Astrocyte of the hippocampus (primary cell): ENCODE measurements at places on chromosomes 5 and 9.

GRCh38 chr9:125768803-125769202 is 21.6 kb downstream of the PBX3 start:
- DNase-seq, result no peak

GRCh38 chr5:93674138-93674537 is 67.3 kb downstream of the POU5F2 start:
- DNase-seq, result no peak

DNA sequence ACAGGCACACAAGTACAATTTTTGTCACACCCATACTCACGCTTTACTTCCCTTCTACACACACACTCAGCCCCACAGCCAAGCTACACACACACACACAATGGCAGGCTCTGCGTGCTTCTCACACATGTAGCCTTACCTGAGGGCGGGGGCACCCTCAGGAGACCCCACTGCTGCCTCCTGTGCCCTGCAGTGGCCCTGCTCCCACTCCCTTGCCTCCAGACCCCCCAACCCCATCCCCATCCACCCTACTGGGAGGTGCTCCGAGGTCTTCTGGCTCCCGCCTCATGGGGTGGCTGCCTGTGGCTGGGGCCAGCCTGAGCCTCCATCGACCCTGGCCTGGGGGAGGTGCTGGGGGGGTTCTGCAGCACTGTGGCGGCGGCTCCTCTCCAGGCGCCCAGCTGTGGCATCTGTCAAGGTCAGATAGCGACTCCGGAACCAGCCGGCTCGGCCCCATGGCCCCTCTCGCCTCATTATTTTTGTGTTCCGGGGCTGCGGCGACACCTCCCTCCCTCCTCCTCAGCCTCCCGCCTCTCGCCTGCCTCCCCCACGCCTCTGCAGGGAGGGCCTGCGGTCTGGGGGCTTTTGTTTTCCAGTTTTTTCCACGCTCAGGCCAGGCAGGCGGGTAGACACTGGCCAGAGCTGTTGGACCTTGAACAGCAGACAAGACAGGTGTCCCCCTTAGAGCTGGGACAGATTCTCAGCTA is 21.7 kb downstream of the CXXC5 start:
- peak; percentile 76 for DNase-seq

GRCh38 chr9:92648474-92648971 is 21.4 kb downstream of the IPPK start:
- no peak for DNase-seq
